ENCODE measurements at places on chromosomes 3 and 15.

- no peak for DNase-seq
These were observed 5.3 kb downstream of the PTPN9 start for GRCh38 chr15:75573648-75574384.

GRCh38 chr3:102069211-102069662 lies 219.9 kb downstream of the NFKBIZ start:
- no peak for DNase-seq

DNA sequence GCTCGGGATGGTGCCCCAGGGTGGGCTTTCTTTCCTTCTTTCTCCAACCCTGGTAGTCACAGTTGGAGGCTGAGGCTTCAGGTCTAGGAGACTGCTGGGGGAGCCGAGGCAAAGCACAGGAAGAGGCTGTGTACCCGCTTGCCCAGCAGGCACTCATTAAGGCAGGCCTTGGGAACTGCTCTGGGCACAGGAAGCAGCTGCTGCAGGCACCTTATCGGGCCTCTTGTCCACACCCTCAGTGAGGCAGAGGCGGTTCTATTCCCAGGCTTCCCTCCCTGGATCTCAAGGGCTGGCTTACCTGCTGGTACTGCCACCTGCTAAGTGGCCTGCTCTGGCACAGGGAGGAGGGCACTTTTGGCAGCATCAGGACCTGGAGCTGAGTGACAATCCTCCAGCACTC lies 15.8 kb upstream of the GRM2 start:
- peak; percentile 34 for DNase-seq

GRCh38 chr3:168981396-168981795 lies 682.1 kb downstream of the MECOM start:
- no peak for DNase-seq

- no peak for DNase-seq
These were observed 36.1 kb downstream of the ST6GAL1 start for GRCh38 chr3:186966406-186966805.

GRCh38 chr15:33535135-33535534 lies 224.4 kb downstream of the RYR3 start:
- no peak for DNase-seq

GRCh38 chr15:77528968-77529319 lies 103.8 kb downstream of the LINGO1 start:
- DNase-seq: no peak

DNA sequence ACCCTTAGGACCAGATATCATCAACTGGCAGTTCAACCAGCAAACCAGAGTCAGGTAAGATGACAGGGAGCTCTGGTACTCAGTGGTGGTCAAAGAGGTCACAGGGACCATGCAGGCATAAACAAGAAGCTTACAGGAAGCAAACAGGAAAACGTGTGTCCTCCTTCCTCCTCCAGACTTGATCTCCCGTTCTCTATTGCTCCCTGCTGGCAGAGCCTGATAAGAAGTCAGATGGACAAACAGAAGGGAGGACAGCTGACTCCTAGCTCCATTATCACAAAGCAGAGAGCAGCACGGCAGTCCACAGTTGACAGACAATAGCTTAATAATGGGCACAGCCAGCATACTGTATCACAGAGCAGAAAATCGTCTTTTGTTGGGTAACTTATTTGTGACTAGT lies 156.5 kb upstream of the SLC2A2 start:
- no peak for DNase-seq

DNA sequence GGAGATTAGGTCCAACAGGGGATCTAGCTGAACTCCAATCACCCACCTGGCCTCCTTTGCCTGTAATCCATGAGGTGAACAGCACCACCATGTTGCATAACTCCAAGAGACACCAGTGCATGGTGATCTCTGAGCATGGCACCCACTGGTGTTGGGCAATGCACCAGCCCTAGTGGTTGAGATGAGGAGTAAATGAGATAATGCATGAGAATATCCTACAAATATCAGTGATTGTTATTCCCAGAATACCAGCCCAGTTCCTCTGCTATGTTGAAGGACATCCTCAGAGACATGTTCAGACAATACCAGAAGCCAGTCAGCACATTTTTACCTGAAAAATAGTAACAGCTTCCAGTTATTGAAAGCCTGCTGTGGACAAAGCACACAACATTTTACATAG lies 14.7 kb downstream of the GALNT15 start:
- DNase-seq: no peak

- no peak for DNase-seq
These were observed 245.0 kb upstream of the TOPAZ1 start for GRCh38 chr3:43996379-43997301.

- DNase-seq: no peak
These were observed 149.5 kb downstream of the EPHA3 start for GRCh38 chr3:89256882-89257281.

DNA sequence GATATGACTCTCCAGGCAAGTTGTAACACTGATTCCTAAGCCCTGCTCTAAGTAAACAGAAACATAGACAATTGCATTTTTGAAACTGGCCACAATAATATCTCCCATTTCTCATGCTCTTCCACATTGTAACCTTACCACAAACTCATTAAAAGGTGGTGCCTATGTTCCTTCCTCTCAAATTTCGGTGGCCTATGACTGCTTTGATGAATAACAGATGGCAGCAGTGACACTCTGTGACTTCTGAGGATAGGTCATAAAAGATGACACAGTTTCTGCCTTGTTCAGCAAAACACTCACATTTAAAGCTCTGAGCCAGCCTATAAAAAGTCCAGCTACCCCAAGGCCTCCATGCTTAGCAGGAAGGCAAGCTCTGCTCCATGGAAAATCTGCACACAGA lies 195.2 kb downstream of the EFHB start:
- DNase-seq: no peak

DNA sequence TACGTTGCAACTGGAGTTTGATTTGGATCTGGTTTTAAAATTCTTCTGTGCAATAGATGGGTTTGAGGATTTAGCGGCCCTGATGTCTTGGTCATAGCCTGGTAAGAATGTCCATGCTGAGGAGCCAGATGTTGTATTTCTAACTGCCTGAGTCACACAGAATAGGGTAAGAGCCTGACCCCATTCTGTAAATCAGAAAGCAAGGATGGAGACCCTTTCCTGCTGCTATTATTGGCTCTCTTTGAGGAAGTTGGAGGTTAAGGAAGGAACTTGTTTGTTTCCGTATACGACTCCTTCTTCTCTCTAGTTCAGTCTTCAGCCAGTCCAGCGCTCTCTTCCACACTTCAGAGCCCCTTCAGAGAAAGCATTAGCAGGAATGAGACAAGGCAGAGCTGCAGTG lies 65.1 kb downstream of the HCN4 start:
- DNase-seq: no peak

DNA sequence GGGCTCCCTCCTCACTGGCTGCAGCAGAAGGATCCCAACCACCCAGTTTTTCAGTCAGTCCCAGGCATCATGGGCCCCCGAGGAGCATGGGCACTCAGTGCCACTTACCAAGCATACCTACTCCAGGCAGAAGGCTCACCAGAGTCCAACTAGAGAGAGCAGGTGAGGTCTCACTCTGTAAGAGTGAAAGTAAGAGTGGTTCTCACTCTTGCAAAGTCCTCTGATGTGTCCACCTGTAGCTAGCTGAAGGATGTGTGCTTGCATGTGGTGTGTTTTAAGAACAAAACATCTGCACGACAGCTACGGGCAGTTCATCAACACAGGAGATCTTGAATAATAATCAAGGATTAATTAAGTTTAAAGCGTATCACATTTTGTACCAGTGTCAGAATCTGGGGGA lies 49.7 kb downstream of the CCK start:
- no peak for DNase-seq

DNA sequence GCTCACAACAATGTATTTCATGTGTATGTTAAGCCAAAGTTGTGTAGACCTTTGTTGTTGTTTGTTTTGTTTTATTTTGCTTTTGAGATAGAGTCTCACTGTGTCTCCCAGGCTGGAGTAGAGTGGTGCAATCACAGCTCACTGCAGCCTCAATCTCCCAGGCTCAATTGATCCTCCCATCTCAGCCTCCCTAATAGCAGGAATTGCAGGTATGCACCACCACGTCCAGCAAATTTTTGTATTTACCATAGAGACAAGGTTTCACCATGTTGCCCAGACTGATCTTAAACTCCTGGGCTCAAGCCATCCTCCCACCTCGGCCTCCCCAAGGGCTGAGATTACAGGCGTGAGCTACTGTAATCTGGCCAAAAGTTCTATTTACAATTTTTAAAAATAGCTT lies 2.7 kb downstream of the HERC1 start:
- no peak for DNase-seq

DNA sequence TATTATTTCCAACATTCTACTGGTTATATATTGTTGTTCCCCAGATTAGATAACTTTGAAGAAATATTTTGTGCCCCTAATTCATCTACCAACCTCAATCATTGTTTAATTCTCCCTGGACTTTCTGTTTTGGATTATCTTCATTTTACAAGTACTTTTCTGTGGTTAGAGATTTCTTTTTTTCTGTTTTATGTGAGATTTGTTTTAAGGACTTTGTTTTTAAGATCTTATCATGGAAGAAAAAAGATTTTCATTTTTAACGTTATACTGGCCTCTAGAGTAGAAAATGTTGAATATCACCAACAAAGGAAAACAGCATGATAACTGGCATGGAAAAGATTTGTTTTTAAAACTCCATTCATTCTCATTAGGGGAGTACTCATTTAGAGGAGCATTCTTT lies 210.9 kb upstream of the KCNMB2 start:
- DNase-seq: peak; percentile 49

GRCh38 chr3:24763393-24763792 lies 268.7 kb upstream of the THRB start:
- no peak for DNase-seq

DNA sequence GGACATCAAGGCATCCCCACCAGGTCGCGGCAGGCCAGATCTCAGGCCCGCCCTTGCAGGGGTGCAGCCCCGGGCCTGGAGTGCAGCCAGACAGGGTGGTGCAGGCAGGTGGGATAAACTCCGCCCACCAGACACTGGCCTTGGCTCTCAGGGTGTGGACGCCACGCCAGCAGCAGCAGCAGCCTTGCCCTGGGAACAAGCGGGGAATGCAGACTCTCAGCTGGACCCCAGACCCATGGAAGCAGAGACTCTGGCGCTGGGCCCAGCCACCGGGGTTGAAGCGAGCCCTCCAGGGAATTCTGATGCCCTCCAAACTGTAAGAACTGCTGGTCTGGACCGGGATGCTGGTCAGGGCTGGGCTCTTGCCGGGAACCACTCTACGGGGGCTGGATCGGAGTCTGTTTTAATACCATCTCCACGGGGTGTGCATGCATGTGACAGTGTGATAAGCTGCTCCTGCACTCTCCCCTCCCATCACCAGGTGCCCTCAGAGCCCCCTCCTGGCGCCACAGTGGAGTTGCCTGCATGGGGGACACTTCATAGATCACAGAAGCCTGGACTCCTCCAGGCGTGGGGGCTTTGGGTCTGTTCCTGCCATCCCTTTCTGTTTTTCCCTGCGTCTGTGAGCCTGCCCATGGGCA lies 142.7 kb downstream of the NSMCE3 start:
- DNase-seq: no peak

GRCh38 chr15:68734881-68735280 lies 85.8 kb downstream of the ANP32A start:
- DNase-seq: no peak

- DNase-seq: no peak
These were observed 25.1 kb downstream of the SLC6A11 start for GRCh38 chr3:10841100-10841499.

GRCh38 chr3:168162172-168162571 lies 66.4 kb upstream of the GOLIM4 start:
- no peak for DNase-seq

DNA sequence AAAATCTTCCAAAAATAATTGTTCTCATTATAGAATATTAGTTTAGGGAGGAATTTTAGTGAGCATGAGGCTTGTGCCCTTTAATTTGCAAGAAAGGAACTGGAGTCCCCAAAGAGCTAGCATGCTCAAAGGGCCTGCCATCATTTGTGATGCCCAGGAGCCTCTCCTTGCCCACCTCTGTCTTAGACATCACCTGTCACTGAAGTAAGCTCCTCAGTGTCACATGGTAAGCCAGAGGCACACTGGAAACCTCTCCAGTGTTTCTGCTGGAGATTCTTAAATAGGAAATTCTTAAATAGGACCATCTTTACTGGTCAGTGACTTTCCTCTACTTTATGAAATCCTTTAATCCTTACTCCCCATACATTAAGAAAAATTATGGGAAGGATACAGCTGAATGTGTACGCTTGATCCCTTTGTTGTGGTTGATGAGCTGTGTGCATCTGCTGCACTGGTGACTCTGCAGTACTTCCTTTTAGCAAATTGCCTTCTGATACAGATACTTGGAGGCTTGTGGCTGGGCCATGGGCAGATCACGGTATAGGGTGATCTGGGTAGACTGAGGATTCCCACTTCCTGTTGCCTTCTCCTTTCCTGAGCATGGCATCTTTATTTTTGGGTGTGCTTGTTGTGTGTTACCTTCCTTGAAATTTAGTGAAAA lies 197.4 kb downstream of the KLHL25 start:
- DNase-seq: no peak

GRCh38 chr3:146469150-146470017 lies at the start of gene PLSCR2:
Gene PLSCR2 (minus strand): TSS chr3:146469561. CDS start chr3:146459904, 9,657 bp downstream.
- DNase-seq: peak; percentile 3

DNA sequence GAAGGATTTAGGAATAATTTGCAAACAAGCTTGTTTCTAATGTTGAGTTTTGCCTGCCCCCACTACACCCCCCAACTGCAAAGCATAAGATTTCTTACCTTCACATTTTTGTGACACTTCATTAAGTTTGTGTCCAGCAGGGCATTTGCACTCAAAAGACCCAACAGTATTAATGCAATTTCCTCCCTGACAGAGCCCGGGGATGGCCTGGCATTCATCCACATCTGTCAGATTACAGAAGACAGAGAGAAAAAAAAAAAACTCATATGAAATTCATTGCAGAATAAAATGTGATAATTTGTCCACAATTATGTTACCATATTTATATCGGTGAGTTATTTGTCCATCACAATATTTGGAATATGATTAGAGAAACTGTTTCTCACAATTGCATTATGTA lies 111.5 kb downstream of the FBN1 start:
- no peak for DNase-seq

DNA sequence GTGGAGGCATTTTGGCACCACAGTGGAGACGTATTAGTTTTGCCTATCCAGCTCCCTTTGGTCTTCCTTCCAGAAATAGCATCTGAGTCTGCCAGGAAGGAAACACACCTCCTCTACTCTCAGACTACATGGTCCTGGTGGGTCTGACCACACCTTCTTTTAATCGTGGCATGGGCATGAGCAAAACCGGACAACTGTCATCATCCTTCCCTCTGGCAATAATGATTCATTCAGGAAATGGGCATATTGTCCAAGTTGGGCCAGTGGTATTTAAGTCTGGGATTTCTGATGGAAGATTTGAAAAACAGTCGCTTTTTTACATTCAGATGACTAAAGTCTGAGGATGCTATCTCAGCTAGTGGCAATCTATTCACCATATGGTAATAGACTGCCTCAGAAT lies 601.0 kb upstream of the ADAMTS9 start:
- no peak for DNase-seq

GRCh38 chr3:115004201-115005140 lies 142.6 kb downstream of the ZBTB20 start:
- no peak for DNase-seq
